ENCODE measurements at places on chromosomes 2 and 18. TPM values are rescaled to one million over a fixed set of nuclear protein-coding genes. Genes with fewer than 3 reads are reported as not detected.

GRCh38 chr18:10850840-10851239 lies 298.5 kb downstream of the PIEZO2 start:
- H3K27me3 ChIP-seq = no peaks in the 10 kb centered on the region
- no peak overlapping the region for H3K27ac ChIP-seq
- no peak overlapping the region for H3K4me3 ChIP-seq
- H3K36me3 ChIP-seq = no peaks in the 10 kb centered on the region
- H3K4me1 ChIP-seq = no peaks in the 10 kb centered on the region

PJVK gene
- polyA plus RNA-seq = not detected

- DNase-seq = no peak
- no peak overlapping the region for H3K4me3 ChIP-seq
- H3K27ac ChIP-seq = no peak overlapping the region
- no peaks in the 10 kb centered on the region for H3K36me3 ChIP-seq
Observed at GRCh38 chr2:43818761-43819160, 19.9 kb downstream of the ABCG5 start.

B4GALT6 gene
- 2.5 TPM for polyA plus RNA-seq

DNA sequence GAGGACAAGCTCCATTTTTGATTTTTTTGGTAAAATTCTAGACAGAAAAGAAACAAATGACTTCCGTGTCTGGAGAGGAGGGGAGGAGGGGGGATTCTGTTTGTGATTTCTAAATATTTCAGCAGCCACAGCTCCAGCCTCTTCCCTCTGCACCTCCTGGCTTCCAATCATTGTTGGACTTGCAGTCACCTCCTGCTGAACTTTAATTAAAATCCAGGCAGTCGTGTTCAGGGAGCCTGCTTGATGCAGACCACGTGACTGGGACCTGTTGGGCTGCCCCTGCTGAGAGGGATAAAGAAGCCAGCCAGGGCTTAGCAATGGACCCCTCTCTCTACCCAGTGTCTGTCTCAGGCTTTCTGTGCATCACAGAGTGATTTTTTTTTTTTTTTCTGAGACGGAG lies 115.1 kb downstream of the SH3BP4 start:
- H3K4me1 ChIP-seq = peaks cover 6% of the 10 kb centered on the region
- no peaks in the 10 kb centered on the region for H3K36me3 ChIP-seq
- no peak overlapping the region for H3K27ac ChIP-seq
- DNase-seq = no peak
- H3K4me3 ChIP-seq = no peak overlapping the region
- H3K27me3 ChIP-seq = no peaks in the 10 kb centered on the region

CDCA7 gene
- polyA plus RNA-seq = 6.0 TPM

BOLL gene
- polyA plus RNA-seq = not detected

DNA sequence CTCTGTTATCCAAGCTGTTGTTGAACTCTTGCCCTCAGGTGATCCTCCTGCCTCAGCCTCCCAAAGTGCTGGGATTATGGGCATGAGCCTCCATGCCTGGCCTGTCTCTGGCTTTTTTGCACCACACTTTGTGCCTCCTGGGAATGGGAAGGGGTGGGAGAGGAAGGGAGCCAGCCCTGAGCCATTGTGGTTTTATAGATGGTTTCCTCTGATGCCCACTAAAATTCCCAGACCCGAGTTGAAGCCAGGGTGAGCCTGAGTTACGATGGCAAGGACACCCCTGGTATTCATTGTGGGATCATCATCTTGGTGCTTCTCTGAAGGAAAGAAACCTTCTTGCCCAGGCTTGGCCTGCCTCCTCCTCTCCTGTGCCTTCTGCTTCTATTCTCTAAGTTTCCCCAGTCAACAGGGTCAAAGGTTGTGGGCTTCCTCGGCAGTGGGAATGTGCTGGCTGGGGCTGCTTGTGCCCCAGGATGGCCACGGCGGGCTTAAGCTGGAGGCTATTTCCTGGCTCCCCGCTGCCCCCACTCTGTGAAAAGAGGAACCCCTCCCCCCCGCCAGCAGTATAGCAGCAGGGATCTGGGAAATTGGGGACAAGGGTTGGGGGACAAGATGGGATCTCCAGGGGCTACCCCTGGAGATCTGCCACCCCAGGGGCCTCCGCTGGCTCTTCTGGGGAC lies 106.2 kb downstream of the STPG4 start:
- H3K36me3 ChIP-seq = no peaks in the 10 kb centered on the region
- no peak for DNase-seq
- H3K27ac ChIP-seq = no peak overlapping the region
- H3K27me3 ChIP-seq = no peaks in the 10 kb centered on the region
- peaks cover 24% of the 10 kb centered on the region for H3K4me1 ChIP-seq

DNA sequence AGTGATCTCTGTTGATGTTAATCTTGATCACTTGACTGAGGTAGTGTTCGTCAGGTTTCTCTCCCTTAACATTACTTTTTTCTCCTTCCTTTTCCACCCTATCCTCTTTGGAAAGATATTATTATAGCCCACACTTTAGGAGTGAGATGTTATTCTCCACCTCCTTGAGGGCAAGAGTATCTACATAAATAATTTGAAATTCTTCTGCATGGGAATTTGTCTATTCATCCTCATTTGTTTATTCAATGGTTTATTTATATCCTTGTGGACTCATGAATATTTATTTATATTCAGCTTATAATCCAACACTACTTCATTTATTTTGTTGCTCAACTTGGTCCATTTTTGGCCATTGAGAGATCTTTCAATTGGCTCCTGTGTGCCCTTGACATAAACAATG lies 750.4 kb downstream of the EPHA4 start:
- no peaks in the 10 kb centered on the region for H3K4me1 ChIP-seq
- H3K4me3 ChIP-seq = no peak overlapping the region
- no peak overlapping the region for H3K27ac ChIP-seq
- DNase-seq = no peak
- no peaks in the 10 kb centered on the region for H3K36me3 ChIP-seq
- no peaks in the 10 kb centered on the region for H3K27me3 ChIP-seq

DNA sequence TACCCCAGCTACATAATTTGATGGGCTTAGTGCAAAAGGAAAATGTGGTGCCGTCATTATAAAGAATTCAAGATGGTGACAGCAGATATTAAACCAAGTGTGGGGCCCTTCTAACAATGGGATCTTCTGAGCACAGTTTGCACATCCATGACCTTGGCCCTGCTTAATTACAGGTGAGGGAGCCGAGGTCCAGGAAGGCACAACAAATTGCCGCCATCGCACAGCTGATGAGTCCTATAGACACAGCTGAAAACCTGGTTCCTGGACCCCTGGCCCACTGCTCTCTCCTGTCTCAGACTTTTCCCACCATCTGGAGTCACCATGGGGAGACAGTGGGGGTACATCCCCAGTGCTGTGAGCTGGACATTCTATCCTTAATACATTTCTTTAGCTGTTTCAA lies 95.8 kb upstream of the MAP4K3 start:
- no peaks in the 10 kb centered on the region for H3K27me3 ChIP-seq
- no peak overlapping the region for H3K27ac ChIP-seq
- DNase-seq = no peak
- no peak overlapping the region for H3K4me3 ChIP-seq
- no peaks in the 10 kb centered on the region for H3K36me3 ChIP-seq

DNA sequence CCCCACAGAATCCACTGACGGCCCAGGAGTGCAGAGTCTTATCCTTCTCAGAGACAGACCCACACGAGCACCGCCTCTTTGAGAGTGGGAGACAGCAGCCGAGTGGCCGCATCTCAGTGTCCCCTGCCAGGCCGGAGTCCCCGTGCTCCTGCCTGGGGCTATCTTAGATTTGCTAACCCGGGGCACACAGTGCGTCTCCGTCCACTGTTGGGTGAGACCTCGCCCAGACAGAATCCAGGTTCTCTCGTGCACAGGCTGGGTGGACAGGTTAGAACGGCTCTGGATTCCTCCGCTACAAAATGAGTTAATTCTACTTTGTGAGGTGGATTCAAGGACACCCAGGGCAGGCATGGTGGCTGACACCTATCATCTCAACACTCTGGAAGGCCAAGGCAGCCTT lies 88.3 kb downstream of the ZNF516 start:
- no peaks in the 10 kb centered on the region for H3K27me3 ChIP-seq
- DNase-seq = peak; percentile 53
- no peaks in the 10 kb centered on the region for H3K36me3 ChIP-seq
- no peak overlapping the region for H3K4me3 ChIP-seq
- H3K27ac ChIP-seq = no peak overlapping the region

DNA sequence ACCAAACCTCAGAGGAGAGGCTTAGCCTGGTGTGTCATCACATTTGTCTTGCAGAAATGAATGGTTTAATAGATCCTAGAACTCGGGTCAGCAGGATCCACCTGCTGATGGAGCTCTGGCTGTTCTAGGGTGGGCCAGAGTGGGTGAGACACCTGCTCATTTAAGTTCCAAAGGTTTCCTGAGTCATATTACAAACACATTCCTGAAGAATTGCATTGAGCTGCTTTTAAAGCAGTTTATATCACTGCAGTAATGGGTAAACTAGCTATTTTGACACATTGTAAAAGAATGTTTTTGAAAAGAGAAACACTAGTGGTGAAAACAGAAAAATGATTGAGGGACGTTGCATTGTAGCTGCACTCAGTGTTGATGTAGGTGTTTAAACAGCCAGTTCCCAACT lies 175.3 kb upstream of the TCF4 start:
- H3K36me3 ChIP-seq = no peaks in the 10 kb centered on the region
- no peak for DNase-seq
- no peaks in the 10 kb centered on the region for H3K4me1 ChIP-seq

DNA sequence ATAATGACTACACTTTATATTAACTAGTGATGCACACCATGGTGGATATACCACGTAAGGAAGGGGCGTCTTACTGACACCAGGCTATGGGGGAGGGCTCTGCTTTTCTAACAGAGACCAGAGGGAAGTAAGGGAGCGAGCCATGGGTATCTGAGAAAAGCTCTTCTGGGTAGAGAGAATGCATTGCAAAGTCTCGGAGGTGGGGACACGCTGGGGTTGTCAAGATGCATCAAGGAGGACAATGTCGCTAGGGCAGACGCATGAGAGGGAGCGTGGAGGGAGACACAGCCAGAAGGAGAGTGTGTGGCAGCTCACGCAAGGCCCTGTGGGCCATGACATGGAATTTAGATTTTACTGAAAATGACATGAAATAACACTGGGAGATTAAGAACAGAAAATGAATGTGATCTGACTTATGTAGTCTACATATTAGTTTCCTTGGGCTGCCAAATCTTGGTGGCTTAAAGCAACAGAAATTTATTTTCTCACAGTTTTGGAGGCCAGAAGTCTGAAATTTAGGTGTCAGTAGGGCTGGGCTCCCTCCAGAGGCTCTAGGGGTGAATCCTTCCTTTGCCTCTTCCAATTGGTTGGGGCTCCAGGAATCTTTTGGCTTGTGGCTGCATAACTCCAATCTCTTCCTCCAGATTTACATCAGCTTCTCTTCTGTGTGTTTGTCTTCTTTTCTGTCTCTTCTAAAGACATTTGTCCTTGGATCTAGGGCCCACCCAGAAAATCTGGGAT lies 352.2 kb downstream of the CYRIA start:
- no peak for DNase-seq
- no peaks in the 10 kb centered on the region for H3K36me3 ChIP-seq
- H3K27ac ChIP-seq = no peak overlapping the region
- no peaks in the 10 kb centered on the region for H3K4me1 ChIP-seq

GRCh38 chr2:62768615-62769014 lies 63.1 kb downstream of the EHBP1 start:
- no peak for DNase-seq
- H3K4me3 ChIP-seq = no peak overlapping the region
- H3K27ac ChIP-seq = no peak overlapping the region
- H3K4me1 ChIP-seq = peaks cover 35% of the 10 kb centered on the region
- no peaks in the 10 kb centered on the region for H3K27me3 ChIP-seq
- H3K36me3 ChIP-seq = no peaks in the 10 kb centered on the region

DNA sequence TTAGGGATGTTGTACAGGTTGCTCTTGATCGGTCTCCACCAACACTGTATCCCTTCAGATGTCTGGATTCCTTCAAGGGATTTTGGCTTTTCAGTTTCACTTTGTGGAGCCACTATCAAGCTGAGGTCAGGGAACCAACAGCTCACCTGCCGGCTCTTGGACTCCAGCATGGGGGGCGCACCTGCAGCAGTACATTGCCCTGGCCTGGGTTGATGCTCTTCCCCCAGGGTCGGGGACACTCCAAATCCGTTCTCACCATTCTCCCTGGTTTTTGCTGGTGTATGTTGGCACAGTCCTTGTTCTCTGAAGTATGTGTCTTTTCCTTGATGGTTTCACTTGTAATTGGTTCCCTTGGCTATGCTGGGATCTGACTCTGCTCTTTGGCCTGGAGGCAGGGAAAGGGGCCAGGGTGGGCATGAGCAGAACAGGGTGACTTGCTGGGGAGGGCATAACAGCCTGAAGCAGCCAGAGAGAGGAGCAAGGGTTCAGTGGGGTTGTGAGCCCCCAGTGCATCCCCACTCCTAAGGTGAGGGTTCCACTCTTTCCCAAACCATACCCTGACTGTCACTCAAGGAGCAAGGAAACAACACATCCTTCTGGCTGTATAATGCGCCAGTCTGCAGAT lies 5.1 kb downstream of the ARHGEF4 start:
- DNase-seq = no peak
- no peak overlapping the region for H3K27ac ChIP-seq
- H3K36me3 ChIP-seq = no peaks in the 10 kb centered on the region
- no peak overlapping the region for H3K4me3 ChIP-seq
- H3K27me3 ChIP-seq = peaks cover 19% of the 10 kb centered on the region
- no peaks in the 10 kb centered on the region for H3K4me1 ChIP-seq

GRCh38 chr2:26043862-26044696 lies 10.2 kb downstream of the RAB10 start:
- no peak overlapping the region for H3K4me3 ChIP-seq
- no peak for DNase-seq
- H3K36me3 ChIP-seq = peaks cover 6% of the 10 kb centered on the region

- DNase-seq = no peak
- H3K4me3 ChIP-seq = no peak overlapping the region
- H3K27ac ChIP-seq = no peak overlapping the region
- no peaks in the 10 kb centered on the region for H3K4me1 ChIP-seq
- no peaks in the 10 kb centered on the region for H3K27me3 ChIP-seq
Observed at GRCh38 chr2:172373766-172374165, 53.6 kb upstream of the ITGA6 start.

- H3K4me1 ChIP-seq = no peaks in the 10 kb centered on the region
- H3K4me3 ChIP-seq = no peak overlapping the region
- H3K27me3 ChIP-seq = no peaks in the 10 kb centered on the region
- DNase-seq = no peak
Observed at GRCh38 chr18:58466636-58467205, 162.2 kb downstream of the ALPK2 start.

GRCh38 chr2:11336189-11336588 lies 8.2 kb downstream of the ROCK2 start:
- DNase-seq = no peak
- no peak overlapping the region for H3K4me3 ChIP-seq
- no peaks in the 10 kb centered on the region for H3K27me3 ChIP-seq
- no peaks in the 10 kb centered on the region for H3K36me3 ChIP-seq

- H3K36me3 ChIP-seq = no peaks in the 10 kb centered on the region
- H3K4me3 ChIP-seq = no peak overlapping the region
- no peaks in the 10 kb centered on the region for H3K4me1 ChIP-seq
Observed at GRCh38 chr2:180240774-180241173, 233.7 kb upstream of the CWC22 start.

GRCh38 chr2:120225549-120226065 lies 2.4 kb upstream of the TMEM185B start:
- peak; percentile 49 for DNase-seq
- H3K27ac ChIP-seq = no peak overlapping the region
- H3K36me3 ChIP-seq = no peaks in the 10 kb centered on the region
- peaks cover 19% of the 10 kb centered on the region for H3K4me1 ChIP-seq
- no peaks in the 10 kb centered on the region for H3K27me3 ChIP-seq

Data from sigmoid colon (tissue), 7 donors.